PC-3 (cell line): ENCODE measurements at places on chromosomes 7 and 10. TPM values are rescaled to one million over a fixed set of nuclear protein-coding genes. Genes with fewer than 3 reads are reported as not detected.
A peak's percentile ranks its signal among the peaks of the same experiment; 100 is the strongest.

The LIPM gene
- total RNA-seq = not detected in 2 replicates

The HOXA9 gene
- 69.0 and 85.3 TPM in 2 replicates for total RNA-seq

The TSPAN33 gene
- total RNA-seq = 23.7 and 26.4 TPM in 2 replicates

The PSPH gene
- total RNA-seq = 54.0 and 66.3 TPM in 2 replicates

GRCh38 chr7:37212556-37212955 is 236.1 kb downstream of the ELMO1 start:
- H3K36me3 ChIP-seq = no peaks in the 10 kb centered on the region
- no peak overlapping the region for H3K4me3 ChIP-seq
- H3K27me3 ChIP-seq = no peaks in the 10 kb centered on the region

GRCh38 chr7:102917436-102918353 is 4.9 kb downstream of the LRRC17 start:
- peaks cover 12% of the 10 kb centered on the region for H3K4me1 ChIP-seq
- DNase-seq = peak; percentile 5
- no peaks in the 10 kb centered on the region for H3K27me3 ChIP-seq
- no peaks in the 10 kb centered on the region for H3K36me3 ChIP-seq
- H3K27ac ChIP-seq = no peak overlapping the region

DNA sequence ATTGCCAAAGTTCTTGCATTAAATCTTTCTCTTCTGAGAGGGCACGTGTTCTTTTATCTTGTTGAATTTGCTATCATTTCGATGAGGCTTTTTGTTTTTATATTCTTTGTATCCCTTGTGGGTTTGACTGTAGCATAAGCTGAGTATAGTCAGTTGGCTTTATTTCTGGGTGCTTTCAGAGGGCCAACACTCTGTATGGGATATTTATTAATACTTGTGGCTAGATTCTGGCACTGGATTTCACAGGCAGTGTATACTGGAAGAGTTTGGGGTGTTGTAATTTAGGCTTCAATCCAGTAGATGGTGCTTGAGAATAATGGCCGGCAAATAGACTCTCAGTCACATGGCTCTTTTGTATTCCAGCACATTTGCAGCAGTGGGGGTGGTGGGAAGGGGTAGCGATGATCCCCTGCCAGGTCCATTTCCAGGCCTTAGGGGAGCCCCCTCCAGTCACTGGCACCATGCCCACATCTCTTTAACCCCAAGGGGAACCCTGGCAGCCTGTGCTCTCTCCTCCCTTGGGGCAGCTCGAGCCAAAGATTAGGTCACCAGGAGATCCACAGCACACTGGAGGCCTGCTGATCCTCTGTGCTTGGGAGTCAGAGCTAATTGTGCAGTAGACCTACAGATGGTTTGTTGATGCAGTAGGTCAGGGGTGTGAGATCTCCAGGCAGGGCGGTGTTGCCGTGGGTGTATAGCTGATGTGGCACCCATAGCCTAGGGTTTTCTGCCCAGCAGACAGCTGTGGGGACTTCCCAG is 81.8 kb downstream of the PTPN20 start:
- DNase-seq = peak; percentile 44
- H3K27ac ChIP-seq = no peak overlapping the region
- no peak overlapping the region for H3K4me3 ChIP-seq
- H3K36me3 ChIP-seq = no peaks in the 10 kb centered on the region
- H3K4me1 ChIP-seq = no peaks in the 10 kb centered on the region

DNA sequence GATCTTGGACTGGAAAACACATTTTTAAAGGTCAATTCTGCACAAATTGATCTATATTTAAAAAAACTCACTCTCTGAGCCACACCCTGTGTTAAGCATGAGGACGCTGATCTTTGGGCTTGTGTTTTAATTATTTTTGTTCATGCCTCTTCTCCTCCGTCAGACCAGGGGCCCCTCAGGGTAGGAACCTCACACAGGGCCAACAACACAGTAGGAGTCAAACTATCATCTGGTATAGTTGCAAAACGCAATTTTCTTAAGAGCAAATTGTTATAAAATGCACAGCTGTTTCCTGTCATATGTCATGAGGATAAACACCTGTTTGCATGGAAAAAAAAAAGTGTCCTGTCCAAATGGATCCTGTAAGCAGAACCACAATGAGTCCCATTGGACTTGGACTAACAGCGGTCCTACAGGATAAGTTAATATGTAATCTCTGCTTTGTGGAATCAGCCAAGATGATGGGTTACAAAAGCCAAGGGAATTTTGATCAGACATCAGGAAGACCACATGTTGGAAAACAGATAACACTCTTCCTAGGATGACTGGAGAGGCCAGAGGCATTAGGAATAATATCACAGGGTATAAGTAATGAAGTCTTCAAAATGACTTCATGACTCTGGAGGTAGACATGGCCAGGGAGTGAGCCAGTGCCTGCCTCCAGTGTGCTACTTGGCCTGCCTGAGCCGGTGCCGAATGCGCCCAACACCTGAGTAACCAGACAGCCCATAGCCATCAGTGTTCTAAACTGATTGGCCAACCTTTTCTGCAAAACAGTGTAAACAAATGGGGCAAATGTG is 184.9 kb upstream of the ADCY1 start:
- H3K4me1 ChIP-seq = peaks cover 8% of the 10 kb centered on the region; the same call in 1 of the 2 replicates
- no peak overlapping the region for H3K27ac ChIP-seq
- DNase-seq = no peak
- H3K27me3 ChIP-seq = no peaks in the 10 kb centered on the region
- H3K4me3 ChIP-seq = no peak overlapping the region

- no peaks in the 10 kb centered on the region for H3K4me1 ChIP-seq
- peak; percentile 74 for DNase-seq
- no peaks in the 10 kb centered on the region for H3K27me3 ChIP-seq
- no peaks in the 10 kb centered on the region for H3K36me3 ChIP-seq
Observed at GRCh38 chr7:143892527-143893300, 9.3 kb downstream of the TCAF1 start.

DNA sequence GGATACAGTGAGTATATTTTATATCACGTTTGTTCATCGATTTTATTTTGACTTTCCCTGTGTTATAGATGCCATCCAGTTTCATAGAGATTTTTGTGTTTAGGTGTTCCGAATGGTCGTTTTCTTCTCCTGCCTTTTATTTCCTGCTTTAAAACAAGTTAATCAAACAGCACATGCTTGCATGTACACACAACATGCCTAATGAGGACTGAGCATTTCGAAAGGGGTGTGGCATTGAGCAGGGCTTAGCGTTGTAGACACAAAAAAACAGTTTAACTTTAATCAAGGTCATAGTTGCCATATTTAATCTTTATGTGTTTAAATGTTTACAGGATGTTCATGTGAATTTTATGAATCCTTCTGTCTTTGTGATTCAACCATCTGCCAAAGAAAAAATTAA is 430.5 kb upstream of the GALNT17 start:
- no peak overlapping the region for H3K27ac ChIP-seq
- H3K36me3 ChIP-seq = no peaks in the 10 kb centered on the region
- H3K4me1 ChIP-seq = no peaks in the 10 kb centered on the region
- H3K27me3 ChIP-seq = peaks cover 28% of the 10 kb centered on the region
- no peak overlapping the region for H3K4me3 ChIP-seq

- no peaks in the 10 kb centered on the region for H3K27me3 ChIP-seq
- no peaks in the 10 kb centered on the region for H3K36me3 ChIP-seq
- no peak overlapping the region for H3K4me3 ChIP-seq
- no peak for DNase-seq
- no peaks in the 10 kb centered on the region for H3K4me1 ChIP-seq
- no peak overlapping the region for H3K27ac ChIP-seq
Observed at GRCh38 chr10:92727550-92727949, 37.8 kb downstream of the HHEX start.

DNA sequence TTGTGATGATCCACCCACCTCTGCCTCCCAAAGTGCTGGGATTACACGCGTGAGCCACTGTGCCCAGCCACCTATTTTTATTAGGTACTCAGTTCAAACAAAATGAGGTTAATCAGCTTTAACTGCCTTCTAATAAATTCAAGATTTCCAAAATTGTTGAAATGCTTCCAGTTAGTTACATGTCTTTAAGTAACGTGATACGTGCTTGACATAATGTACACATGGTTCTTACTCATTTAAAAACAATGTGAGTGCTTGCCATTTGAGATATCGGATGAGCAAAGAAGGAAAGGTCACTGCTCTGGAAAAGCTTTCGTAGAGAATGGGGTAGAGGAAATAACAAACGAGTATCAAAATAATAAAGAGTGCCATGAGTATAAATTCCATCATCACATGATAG is 83.6 kb downstream of the KMT2E start:
- no peak overlapping the region for H3K4me3 ChIP-seq
- H3K27me3 ChIP-seq = no peaks in the 10 kb centered on the region
- H3K4me1 ChIP-seq = peaks cover 52% of the 10 kb centered on the region
- peak overlapping the region; percentile 53 for H3K27ac ChIP-seq

DNA sequence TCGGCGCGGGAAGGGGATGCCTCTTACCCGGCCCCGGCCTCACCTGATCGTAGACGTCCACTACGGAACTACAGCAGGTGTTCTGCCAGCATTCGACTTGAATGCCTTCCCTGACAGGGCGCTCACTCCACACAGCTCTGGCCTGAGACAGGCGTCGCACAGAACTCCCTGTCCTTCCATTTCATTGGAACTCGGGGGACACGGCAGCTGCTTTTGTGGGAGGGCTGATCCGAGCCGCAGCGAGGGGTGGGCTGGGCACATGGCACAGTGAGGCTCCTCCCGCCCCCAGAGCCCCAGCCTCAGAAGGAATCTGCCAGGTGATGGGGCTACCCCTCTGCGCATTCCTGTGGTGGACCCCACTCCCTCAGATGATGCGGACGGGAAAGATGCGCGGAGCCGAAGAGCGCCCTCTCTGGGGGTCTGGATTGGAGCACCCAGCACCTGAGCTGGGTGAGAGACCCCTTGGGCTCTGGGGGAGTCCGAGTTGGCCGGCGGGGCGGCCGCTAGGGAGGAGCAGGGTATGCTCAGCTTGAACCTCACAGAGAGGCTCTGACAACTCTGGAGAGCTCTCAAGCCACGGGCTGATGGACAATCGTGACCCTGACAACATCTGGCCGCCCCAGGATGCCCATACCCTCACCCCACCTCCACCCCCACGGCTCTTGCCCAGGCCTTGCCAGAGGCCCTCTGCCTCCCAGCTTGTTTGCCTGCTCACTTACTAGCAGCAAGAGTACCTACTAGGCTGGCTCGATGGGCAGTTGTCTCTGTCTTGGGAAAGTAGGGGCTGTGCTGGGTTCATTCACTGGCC is 36.6 kb downstream of the RASGEF1A start:
- H3K27me3 ChIP-seq = peaks cover 24% of the 10 kb centered on the region
- H3K4me1 ChIP-seq = no peaks in the 10 kb centered on the region
- no peak overlapping the region for H3K27ac ChIP-seq
- H3K4me3 ChIP-seq = no peak overlapping the region
- DNase-seq = no peak

DNA sequence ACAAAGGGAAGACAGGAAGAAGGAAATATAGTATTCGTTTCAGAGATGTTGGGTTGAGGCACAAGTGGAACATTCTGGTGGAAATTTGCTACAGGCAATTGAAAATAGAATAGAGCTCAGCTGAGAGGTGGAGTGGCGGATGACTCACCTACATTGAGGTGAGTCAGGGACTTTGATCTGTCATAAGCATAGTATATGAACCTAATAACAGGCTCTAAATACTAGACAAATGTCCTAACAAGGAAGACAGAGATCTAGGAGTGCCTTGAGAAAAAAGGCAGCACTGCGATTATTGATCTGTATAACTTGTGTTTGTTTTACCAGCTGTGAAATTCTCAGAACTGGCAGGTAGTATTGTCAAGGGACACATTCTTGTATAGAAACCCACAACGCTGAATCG is 907 bp upstream of the IFRD1 start:
- H3K27me3 ChIP-seq = no peaks in the 10 kb centered on the region
- peaks cover 29% of the 10 kb centered on the region for H3K4me1 ChIP-seq
- peak overlapping the region; percentile 96 for H3K4me3 ChIP-seq
- peak overlapping the region; percentile 80 for H3K27ac ChIP-seq
- DNase-seq = peak; percentile 83

- no peaks in the 10 kb centered on the region for H3K4me1 ChIP-seq
- no peaks in the 10 kb centered on the region for H3K27me3 ChIP-seq
- no peak overlapping the region for H3K27ac ChIP-seq
Observed at GRCh38 chr7:68699090-68699711, 899.1 kb upstream of the AUTS2 start.

DNA sequence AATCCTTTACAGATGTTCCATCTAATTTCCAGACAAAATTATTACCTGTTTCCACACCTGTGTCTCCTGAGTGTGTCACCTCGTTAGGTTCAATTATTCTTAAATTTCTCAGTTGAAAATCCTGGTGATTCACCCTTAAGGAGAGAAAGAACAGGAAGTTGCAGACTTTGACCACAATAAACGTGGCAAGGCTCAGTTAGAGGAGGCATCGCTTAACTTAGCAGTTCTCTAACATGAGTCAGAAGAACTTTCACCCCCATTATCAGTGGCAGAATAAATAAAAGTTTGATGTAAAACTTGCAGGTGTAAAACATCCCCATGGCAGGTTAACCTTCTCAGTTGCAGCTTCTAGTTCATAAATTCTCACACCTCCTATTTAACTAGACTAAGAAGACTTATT is 8.3 kb downstream of the XPNPEP1 start:
- H3K36me3 ChIP-seq = peaks cover 14% of the 10 kb centered on the region; the same call in 1 of the 2 replicates
- H3K27me3 ChIP-seq = no peaks in the 10 kb centered on the region
- H3K4me1 ChIP-seq = peaks cover 52% of the 10 kb centered on the region
- H3K4me3 ChIP-seq = 0 out of 2 replicates have a peak overlapping the region, but pooled peaks have one; percentile 22
- H3K27ac ChIP-seq = peak overlapping the region; percentile 60

DNA sequence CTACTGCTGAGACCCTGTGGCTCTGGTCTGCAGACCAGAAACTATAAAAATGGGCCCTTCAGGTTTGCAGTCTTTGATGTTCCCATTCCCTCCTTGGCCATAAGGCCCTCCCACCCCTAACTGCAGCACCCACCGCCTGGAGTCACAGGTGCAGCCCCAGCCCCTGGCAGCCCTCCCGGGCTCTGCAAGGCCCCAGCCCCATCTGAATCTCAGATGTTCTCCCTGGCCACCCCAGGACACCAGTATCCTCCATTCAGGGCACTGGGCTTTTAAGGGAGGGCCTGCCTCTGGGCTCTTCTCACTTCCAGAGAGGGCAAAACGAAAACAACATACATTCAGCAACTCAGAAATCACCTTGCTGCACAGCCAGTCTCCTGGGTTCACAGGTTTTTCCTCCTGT is 107.7 kb upstream of the RET start:
- DNase-seq = no peak
- no peak overlapping the region for H3K27ac ChIP-seq
- H3K27me3 ChIP-seq = peaks cover 43% of the 10 kb centered on the region
- H3K4me3 ChIP-seq = no peak overlapping the region
- no peaks in the 10 kb centered on the region for H3K36me3 ChIP-seq
